ENCODE measurements at places on chromosomes 5 and 9.
A peak's percentile ranks its signal among the peaks of the same experiment; 100 is the strongest.

- H3K4me1 ChIP-seq: no peaks in the 10 kb centered on the region
- no peak overlapping the region for H3K4me3 ChIP-seq
- H3K27me3 ChIP-seq: no peaks in the 10 kb centered on the region
- no peak overlapping the region for H3K27ac ChIP-seq
- DNase-seq: peak; percentile 14
- no peaks in the 10 kb centered on the region for H3K36me3 ChIP-seq
Observed at GRCh38 chr5:117803533-117803932, 1184.8 kb downstream of the DTWD2 start.

DNA sequence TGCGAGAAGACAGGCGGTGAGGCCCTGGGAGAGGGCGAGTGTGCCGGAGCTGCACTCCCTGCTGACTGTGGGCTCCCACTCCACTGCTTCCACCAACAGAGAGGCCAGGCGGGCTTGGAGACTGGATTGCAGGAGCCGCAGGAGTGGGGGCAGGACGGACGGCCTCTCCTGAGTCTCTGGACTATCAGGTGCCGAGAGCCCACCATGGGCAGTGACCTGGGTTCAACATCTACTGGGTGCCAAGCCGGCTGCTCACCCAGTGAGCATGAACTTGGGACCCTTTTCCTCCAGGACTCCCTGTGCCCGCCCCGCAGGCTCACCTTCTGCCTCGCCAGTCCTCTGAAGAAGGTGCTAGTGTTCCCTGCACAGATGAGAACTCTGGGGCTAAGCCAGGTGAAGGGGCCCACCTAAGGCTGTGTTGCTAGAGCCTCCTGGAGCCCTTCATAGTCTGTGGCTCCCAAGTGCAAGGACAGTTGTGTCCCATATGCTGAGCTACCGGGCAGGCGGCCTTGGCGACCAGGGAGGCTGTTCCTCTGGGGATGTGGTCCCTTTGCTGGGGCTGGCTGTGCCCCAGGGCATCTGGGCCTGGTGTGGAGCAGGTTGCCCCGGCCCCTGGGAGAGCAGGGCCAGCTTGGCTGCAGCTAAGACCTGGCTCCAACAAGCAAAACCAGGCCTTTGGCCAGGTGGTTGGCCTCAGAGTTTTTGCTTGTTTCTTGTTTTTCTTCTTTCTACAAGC is 77.7 kb upstream of the PHYKPL start:
- H3K27ac ChIP-seq: no peak overlapping the region
- H3K27me3 ChIP-seq: peaks cover 35% of the 10 kb centered on the region

- peaks cover 52% of the 10 kb centered on the region for H3K4me1 ChIP-seq
- H3K4me3 ChIP-seq: no peak overlapping the region
- DNase-seq: peak; percentile 27
- peak overlapping the region; percentile 68 for H3K27ac ChIP-seq
- H3K36me3 ChIP-seq: peaks cover 16% of the 10 kb centered on the region
Observed at GRCh38 chr9:116237456-116237855, 83.9 kb downstream of the PAPPA start.

DNA sequence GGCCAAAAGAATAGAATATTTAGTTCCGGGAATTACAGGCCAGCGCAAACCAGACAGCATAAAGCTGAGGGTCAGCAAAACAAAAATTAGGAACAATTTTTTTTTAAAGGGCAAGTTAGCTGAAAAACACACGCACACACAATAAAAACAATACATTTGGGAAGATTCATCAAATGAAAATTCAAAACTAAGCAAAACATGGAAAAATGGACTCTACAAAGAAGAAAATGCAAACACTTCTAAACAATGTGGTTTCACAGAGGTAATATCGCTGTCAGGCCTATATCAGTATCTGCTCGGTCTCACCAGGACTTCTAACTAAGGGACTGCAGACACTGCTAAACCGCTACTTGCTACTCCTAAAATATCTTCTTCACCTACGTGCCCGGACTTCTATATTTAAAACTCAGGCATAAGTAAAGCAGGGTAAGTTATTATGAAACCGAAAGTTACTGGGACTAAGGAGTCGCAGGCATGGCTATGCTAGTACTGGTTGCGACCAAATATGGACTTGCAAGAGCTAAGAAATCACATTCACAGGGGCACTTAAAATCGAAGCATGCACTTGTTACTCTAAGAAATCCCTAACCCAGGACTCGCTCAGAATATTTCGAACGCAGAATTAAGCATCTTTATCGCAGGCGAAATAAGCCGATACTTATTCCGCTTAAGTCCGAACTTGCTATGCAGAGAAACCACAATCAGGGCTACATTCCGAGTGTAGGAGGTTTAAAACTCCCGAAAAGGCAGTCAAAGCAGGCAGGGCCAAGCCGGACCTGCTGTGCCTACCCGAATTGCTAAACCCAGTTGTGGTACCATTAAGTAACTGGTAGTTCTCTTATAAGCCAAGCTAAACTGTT is 2.3 kb downstream of the ANXA2R start:
- H3K4me3 ChIP-seq: no peak overlapping the region
- H3K27me3 ChIP-seq: no peaks in the 10 kb centered on the region
- H3K36me3 ChIP-seq: peaks cover 16% of the 10 kb centered on the region
- no peaks in the 10 kb centered on the region for H3K4me1 ChIP-seq

GRCh38 chr5:181042722-181043121 is 2.7 kb downstream of the BTNL9 start:
- H3K4me1 ChIP-seq: no peaks in the 10 kb centered on the region
- H3K36me3 ChIP-seq: no peaks in the 10 kb centered on the region
- no peak overlapping the region for H3K4me3 ChIP-seq
- no peak for DNase-seq

GRCh38 chr9:83403527-83404238 is 134.5 kb downstream of the FRMD3 start:
- no peaks in the 10 kb centered on the region for H3K4me1 ChIP-seq
- H3K4me3 ChIP-seq: no peak overlapping the region
- H3K27me3 ChIP-seq: no peaks in the 10 kb centered on the region
- H3K36me3 ChIP-seq: no peaks in the 10 kb centered on the region
- H3K27ac ChIP-seq: no peak overlapping the region

- no peak overlapping the region for H3K4me3 ChIP-seq
- H3K36me3 ChIP-seq: no peaks in the 10 kb centered on the region
- no peak for DNase-seq
- H3K4me1 ChIP-seq: peaks cover 15% of the 10 kb centered on the region
- H3K27ac ChIP-seq: no peak overlapping the region
Observed at GRCh38 chr9:87292449-87293191, 205.0 kb upstream of the DAPK1 start.

GRCh38 chr9:35729700-35730485 is 2.1 kb downstream of the TLN1 start:
- DNase-seq: peak; percentile 80
- H3K27me3 ChIP-seq: no peaks in the 10 kb centered on the region
- H3K4me1 ChIP-seq: peaks cover 27% of the 10 kb centered on the region
- H3K27ac ChIP-seq: no peak overlapping the region

All from MCF 10A (cell line).